Kasumi-1 (cell line): ENCODE measurements at places on chromosomes 5 and 9.

GRCh38 chr5:88244686-88245085, 24.0 kb downstream of the TMEM161B start:
- DNase-seq, result no peak

DNA sequence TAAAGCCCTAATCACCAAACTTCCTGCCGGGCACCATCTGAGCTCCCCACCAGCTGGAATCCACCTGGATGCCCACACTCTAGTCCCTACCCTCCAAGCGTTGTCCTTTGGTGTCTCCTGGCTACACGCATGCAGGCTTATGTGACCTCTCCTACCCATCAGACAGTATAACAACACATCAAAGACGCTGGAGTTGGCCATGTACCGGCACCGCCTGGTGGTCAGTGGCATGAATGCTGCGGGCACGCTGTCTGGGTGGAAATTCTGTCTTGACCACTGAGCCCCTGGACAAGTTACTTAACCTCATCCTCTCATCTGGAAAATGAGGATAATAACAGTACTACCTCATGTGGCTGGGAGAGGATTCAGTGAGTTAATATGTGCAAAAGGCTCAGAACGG, 23.4 kb upstream of the CORO2A start:
- DNase-seq, result no peak

DNA sequence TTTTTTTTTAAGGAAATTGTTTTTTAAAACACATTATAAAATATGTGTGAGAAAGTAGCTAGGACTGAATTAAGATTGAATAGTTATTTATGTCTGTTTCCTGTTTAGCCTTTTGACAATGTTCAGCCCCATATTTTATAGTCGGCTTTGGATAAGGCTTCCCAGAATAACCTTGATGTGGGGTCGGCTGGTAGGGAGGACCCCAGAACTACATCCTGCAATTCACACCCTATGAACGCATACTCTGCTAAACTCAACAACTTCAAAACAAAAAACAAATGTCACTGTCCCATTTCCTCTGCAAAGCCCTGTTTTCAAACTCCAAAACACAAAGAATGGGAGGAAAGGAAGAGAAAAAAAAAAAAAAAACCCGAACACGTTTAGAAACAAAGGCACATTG, 63.1 kb downstream of the ARL15 start:
- DNase-seq, result no peak

DNA sequence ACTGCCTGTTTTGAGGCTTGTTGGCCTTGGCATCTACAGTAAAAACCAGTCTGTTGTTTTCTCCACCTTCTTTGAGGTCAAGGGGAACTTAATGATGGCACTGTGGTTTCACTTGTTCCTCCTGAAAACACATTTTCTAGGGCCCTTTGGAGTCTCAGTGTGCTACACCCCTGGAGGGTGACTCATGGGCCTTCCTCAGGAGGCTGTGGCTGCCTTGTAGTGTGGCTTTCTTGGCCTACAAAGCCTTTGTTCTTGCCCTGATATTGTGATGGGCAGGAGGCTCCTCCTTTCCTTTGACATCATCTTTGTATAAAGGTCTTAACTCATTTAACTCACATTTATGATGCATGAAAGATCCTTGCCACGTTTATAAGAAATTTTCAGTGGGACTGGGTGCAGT, 56.3 kb upstream of the GPBP1 start:
- DNase-seq, result peak; percentile 21

- DNase-seq, result no peak
Measured at GRCh38 chr5:87188391-87188790, 79.3 kb upstream of the RASA1 start.

- no peak for DNase-seq
Measured at GRCh38 chr5:14868771-14869170, 2.8 kb downstream of the ANKH start.

DNA sequence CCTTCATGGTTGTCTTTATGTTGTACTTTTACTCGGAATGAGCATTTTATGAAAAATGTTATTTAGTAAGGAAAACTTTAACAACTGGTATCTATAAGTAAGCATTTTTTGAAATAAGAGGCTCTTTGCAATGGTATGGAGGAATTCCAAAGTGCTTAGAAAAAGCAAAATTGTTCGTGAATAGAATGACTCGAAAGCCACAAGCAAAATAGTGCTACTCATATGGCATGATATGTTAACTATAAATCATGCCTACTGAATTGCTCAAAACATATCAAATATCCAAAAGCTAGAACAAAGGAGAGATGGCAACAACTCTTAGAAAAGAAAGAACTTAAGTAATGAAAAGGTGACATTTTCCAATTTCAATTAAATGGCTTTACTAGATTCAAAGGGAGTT, 216.3 kb downstream of the KIAA0825 start:
- DNase-seq, result no peak
